ENCODE measurements at places on chromosomes 16 and 17.

DNA sequence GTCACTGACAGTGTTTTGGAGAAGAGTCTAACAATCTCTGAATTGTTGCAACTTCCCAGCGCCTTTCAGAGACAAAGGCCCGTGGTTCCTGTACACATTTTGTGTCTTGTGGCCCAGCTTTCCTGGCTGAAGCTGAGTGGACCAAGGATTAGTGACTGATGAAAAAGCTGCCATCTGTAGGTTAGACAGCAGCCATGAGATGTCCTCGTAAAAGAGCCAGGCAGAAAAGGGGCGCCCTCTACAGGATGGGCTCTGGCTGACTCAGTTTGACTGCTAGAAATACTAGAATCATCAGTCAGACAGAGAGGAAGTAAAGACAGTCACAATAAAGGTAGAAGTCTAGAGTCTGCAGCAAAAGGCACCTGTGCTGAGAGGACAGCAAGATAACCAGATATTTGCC is 26.5 kb upstream of the NF1 start:
- DNase-seq: no peak

GRCh38 chr16:13063457-13063856 is 162.1 kb downstream of the SHISA9 start:
- no peak for DNase-seq

DNA sequence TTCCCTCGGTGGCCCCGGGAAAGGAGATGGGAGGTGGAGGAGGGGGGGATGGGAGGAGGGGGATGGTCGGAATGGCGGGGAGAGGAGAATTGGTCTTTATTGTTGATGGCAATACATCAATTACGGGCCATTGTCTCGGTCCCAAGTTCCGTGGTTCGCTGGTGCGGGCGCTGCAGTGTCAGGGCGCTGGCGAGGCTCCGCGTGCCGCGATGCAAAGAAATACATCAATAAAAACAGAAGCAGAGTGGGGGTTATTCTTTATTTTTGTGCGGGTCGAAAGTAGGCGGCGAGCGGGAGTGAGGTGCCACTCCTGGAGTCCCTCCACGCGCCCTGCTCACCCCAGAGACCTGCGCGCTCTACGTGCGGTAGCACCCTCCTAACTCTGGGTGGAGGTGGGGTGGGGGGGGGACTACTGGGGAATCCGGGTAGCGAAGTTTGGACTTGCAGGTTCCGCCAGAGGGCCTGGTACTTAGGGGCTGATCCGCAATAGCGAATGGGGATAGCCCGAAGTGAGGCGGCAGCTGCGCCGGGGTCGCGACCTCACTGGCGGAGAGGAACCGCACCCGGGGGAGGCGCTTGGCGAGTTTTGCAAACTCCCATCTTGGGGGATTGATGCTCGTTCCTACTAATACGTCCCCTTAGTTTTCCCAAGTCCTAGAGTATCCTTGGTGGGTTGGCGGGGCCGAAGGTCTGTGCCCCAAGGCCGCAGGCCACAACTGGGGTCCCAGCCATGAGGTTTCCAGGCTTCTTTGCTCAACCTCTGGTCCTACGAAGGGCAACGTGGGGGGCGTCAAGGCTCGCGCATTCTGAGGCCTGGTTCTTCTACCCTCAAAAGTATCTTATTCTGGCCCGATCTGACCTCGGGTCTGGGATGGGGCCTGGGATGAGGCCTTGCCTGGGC is 3.5 kb upstream of the SALL1 start:
- DNase-seq: no peak

GRCh38 chr17:27368980-27369379 is 75.1 kb downstream of the WSB1 start:
- DNase-seq: no peak

- no peak for DNase-seq
Measured at GRCh38 chr17:18182110-18182977, 1.3 kb upstream of the ALKBH5 start.

DNA sequence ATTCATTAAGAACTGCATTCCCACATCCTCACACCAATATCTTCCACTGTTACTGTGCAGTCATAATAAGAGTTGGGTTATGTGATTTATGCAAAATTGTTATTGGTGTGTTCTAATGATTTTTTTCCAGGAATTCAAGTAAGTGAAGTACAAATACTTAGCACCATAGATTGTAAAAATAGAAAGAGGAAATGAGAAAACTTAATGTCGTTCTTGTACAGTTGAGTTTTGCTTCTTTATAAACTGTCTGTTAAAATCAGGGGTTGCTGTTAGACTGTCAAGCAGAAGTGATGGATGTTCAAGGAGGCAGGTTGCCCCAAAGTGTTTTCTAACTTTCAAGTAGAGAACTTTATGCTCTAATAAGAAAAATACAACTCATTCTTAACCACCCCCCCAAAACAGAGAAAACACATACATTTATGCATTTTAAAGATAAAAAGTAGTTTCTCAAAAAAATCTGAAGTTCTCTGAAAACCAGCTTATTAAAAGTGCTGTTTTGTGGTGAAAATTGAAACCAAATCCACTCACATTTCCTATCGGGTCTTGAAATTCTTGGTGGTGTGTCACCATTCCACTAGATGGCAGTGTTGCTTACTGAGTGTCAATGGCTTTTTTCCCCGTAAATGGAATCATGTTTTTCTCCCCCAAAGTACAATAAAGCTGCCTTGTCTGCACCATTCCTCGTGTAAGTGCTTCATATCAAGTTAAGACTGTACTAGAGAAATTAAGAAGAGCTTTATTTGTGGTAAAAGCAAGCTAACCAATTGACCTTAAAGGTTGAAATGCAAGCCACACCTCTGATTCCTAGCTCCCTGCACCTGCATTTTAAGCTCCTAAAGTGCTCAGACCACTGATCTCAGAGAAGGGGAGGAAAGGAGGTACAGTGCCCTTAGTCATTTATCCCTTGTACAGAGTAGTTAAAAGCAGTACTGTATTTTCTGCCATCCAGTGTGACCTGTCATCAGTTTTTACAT is 4.7 kb upstream of the IGSF6 start:
- peak; percentile 20 for DNase-seq

DNA sequence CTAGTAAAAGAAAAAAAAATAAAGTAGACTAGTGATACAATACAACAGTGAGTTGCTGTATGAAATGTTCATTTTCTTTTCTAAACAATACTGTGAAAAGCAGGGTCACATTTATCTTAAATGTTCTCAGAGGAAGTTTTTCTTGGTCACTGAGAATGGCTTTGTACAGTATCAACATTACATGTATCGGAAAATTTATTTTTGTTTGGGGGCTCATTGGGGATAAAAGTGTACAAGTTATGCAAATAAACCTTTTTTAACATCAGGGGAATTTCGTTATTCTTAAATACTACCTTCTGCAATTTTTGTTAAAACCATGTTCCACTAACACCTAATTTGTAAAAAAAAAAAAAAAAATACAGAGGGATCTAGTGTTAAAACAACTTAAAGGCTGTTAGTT is 8.7 kb upstream of the ZNF594 start:
- no peak for DNase-seq

- no peak for DNase-seq
Measured at GRCh38 chr16:84444476-84444875, 60.0 kb downstream of the MEAK7 start.

- DNase-seq: no peak
Measured at GRCh38 chr16:79169239-79169638, 431.3 kb downstream of the MAF start.

DNA sequence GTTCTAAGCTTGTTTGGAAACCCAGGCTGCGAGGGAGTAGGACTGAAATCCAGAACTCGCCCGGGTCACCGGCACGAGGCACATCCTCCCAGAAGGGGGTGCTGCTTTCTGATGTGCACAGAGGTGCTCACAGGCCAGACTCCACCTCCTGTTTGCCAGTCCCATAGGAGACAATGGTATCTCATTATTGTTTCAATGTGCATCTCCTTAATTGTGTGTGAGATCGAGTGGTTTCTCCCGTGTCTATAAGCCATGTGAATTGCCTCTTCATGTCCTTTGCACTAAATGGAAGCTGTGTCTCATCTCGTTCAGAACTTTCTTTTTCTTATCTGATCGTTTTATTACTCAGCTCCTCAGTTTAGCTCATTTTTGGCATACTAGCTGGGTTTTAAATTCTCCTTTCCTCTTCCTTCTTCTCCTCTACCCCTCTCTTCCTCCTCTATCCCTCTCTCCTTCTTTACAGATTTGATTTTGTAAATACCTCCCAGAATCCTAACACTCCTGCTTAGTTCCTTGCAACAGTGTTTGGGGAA is 32.1 kb upstream of the PRKCB start:
- no peak for DNase-seq

- no peak for DNase-seq
Measured at GRCh38 chr16:75025761-75026160, 26.9 kb downstream of the ZNRF1 start.

DNA sequence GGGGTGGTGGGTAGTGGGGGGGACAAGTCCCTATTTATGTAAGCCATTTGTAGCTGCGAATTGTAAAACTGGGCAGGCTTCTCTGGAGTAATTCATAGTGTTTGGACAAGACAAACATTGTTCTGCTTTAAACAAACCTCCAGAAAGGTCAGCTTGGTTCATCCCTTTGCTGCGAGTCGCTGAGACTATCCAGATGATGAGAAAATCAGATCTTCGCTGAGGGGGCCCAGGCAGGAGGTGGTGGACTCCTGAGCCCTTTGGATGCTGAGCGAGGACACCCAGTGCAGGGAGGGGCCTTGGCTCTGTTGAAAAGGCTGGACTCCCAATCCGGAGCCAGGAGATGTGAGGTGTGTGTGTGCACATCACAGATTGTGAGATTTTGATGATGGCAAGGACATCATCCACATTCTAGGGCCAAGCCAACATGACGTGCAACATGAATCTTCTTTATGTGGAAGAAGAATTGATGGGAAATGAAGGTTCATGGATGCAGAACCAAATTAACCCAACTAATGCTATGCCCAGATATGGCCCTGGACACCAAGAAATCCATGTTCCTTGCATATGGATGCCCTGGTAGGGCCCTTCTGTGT is 15.0 kb upstream of the NTN1 start:
- no peak for DNase-seq

- DNase-seq: no peak
Measured at GRCh38 chr17:1676401-1676800, 8.3 kb downstream of the PRPF8 start.

- DNase-seq: no peak
Measured at GRCh38 chr16:85936816-85937215, 37.9 kb downstream of the IRF8 start.

DNA sequence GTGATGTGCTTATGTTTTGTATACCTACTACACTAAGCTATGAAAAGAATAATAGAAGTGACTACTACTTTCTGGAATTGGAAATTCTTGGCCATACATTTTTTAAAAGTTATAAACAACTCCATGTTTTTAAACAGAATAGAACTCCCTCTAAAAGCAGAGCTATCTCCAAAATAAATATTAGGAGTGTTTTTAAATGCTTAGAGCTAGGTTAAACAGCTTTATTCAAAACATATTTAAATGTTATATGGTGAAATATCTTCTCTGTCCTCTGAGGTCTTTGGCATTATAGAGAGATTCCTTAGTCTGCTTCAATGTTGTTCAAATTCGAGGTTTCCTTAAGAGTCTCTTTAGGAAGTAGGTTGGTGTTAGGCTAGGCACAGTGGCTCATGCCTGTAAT is 22.9 kb upstream of the PSMC5 start:
- no peak for DNase-seq

GRCh38 chr17:82477934-82478333 is 19.4 kb downstream of the NARF start:
- no peak for DNase-seq

DNA sequence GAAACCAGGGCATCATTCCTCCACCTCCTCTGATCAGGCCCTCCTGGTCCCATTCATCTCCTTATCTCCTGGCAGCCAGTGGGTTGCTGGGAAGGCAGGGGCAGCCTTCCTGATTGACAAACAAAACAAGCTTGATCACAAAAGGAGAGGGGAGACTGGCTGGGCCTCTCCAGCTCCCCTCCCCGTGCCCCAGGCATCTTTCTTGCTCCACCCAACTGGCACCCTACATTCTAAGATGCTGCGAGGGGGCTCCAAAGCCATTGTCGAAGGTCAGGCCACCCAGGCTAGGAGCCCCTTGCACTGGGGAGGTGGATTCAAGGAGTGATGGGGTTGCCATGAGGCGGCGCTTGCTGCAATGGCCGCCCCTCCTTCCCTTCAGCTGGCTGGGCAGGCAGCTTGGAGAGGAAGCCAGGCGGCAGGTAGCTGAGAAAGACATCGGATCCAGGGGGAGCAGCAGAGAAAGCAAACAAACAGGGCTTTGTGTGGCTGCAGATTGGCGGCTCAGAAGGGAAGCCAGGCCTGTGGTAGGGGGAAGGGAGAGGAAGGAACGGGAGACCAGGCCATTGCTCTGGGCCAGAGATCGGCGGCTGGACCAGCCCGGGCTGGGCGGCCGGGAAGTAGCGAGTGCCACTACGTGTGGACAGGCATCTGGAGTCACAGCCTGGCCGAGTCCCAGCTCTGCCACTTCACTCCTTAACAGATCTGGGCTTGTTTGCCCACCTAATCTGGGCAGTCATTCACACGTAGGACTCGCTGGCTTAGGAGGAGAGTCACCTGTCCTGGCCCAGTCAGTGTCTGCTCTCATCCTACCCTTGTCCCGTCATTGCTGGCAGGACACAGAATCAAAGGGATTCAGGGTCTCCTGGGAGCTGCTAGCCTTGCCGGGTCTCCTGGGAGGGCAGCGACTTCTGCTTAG is 12.3 kb downstream of the RAI1 start:
- DNase-seq: no peak

GRCh38 chr16:84310642-84311041 is 16.0 kb downstream of the WFDC1 start:
- no peak for DNase-seq

GRCh38 chr17:67502151-67502550 is 125.1 kb downstream of the PITPNC1 start:
- DNase-seq: no peak

DNA sequence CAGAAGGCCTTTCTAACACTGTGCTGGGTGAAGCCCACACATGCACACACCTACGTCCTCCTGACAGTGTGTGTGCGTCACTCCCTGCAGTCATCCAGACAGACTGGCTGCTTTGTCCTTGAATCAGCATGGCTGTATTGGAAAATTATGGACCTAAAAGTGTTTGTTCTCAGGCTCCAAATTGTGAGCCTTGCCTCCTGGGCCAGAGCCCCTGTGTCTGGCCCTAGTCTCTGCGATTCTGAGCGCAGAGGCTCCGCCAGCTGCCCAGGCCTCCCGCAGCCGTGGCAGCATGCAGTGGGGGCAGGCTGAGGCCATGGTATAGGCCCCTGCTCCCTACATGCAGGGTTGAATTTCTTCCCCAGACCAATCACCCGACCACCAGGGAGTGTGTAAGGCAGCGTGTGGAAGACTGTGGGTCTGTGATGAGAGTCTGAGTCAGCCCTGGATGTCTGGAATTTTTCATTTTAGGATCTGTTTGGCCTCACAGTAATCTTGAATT is 166.9 kb downstream of the LGALS9B start:
- peak; percentile 72 for DNase-seq
